ENCODE measurements at places on chromosomes 7 and 10. TPM values are rescaled to one million over a fixed set of nuclear protein-coding genes. Genes with fewer than 3 reads are reported as not detected.

The MAP3K8 gene
- 15.8 TPM for total RNA-seq

The WNT2 gene
- total RNA-seq, result not detected

The CLDN4 gene
- total RNA-seq, result 4.9 TPM

The CALHM1 gene
- not detected for total RNA-seq

The MCM10 gene
- 22.9 TPM for total RNA-seq

The MSMB gene
- not detected for total RNA-seq

The TMEM176A gene
- total RNA-seq, result 0.15 TPM

The GRID2IP gene
- 0.01 TPM for total RNA-seq

The WEE2 gene
- total RNA-seq, result not detected

The EFCAB10 gene
- total RNA-seq, result 3.6 TPM

The ZPBP gene
- not detected for total RNA-seq

The SRI gene
- total RNA-seq, result 141 TPM

The CYP3A4 gene
- total RNA-seq, result not detected

The C1QL3 gene
- not detected for total RNA-seq

The IFIT1B gene
- not detected for total RNA-seq

The CXCL12 gene
- 0.13 TPM for total RNA-seq

The OPN4 gene
- total RNA-seq, result not detected

The ITIH2 gene
- 0.27 TPM for total RNA-seq

The DLX5 gene
- total RNA-seq, result not detected

The TDRD1 gene
- not detected for total RNA-seq

The RHEB gene
- total RNA-seq, result 143 TPM

The GPR37 gene
- total RNA-seq, result 0.71 TPM

The CYP3A5 gene
- 1.4 TPM for total RNA-seq

The CC2D2B gene
- not detected for total RNA-seq

Measured in A549 treated with CpdA at 1 μM for 4 hours (cell line).